ENCODE measurements at places on chromosomes 3 and 15.

DNA sequence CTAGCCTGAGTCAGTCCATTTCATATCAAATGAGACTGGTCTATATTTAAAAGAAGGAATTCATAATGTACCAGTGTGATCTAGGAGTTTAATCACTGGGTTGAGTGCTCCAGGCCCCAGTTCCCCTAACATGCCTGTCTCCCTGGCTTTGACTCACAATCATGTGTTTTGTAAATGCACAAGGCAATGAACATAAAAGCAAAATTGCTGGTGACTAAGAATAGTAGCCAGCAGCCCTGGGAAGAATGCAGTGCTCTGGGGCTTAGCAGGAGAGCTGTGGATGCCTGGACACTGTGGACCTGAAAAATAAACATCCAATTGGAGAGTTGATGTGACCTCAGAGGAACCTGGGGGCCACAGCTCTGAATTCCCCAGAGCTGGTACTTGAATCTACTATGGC, 50.3 kb downstream of the SYNPR start:
- no peak for DNase-seq

GRCh38 chr3:54653456-54654195, 274.2 kb downstream of the LRTM1 start:
- DNase-seq: no peak

DNA sequence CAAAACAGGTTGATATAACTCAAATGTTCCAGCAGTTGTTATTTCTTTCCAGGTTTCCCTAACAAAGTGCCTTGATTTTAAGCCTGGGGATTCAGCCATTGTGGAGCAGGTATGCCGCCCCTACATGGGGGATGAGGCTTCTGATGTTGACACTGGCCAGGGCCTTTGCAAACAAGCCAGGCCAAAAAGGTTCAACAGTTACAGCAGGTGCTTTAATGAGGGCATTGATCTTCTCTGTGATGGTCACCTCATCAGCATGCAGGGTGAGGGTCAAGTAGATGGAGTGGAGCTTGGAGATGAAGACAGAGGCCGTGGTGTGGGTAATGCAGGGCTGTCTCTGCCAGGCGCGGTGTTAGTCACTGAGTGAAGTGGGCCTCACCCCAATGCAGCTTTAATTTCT, 22.6 kb upstream of the EHHADH start:
- DNase-seq: no peak

DNA sequence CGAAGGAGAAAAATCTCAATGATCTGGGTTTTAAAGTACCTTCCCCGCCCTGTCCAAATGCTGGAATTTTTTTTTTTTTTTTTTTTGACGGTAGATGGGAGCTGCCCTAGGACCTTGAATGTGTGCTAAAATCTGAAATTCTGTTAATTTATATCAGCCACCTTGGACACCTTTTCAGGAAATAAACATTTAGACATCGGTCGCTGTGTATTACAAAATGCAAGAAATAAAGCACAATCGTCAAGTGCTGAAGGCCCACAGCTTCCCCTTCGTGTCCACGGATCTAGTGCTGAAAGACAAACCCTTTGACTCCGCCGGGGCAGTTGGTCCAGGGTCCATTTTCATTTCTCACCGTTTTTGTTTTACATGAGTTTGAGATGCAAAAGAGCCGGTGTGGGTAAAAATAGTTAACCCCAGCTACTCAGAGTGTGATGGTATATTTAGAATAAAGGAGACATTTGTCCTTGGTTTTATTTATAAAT, 90.2 kb upstream of the CHD2 start:
- DNase-seq: no peak

DNA sequence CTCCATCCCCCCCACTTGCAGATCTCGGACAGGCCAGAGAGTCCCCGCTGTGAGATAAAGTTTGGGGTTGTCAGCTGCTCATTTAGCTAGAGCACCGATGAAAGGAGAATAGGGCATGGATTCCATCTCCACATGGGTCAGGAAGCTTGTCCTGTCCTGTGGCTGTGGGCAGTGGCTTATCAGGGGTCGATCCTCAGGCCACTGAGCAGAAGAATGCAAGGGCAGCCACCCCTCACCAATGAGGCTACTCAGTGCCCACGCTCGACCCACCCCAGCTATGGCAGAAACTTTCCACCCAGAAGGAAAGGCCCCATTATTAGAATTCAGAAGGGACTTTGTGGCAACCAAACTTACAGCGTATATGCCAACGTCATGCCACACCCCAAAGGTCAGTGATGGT, 43.3 kb downstream of the CPN2 start:
- DNase-seq: no peak

DNA sequence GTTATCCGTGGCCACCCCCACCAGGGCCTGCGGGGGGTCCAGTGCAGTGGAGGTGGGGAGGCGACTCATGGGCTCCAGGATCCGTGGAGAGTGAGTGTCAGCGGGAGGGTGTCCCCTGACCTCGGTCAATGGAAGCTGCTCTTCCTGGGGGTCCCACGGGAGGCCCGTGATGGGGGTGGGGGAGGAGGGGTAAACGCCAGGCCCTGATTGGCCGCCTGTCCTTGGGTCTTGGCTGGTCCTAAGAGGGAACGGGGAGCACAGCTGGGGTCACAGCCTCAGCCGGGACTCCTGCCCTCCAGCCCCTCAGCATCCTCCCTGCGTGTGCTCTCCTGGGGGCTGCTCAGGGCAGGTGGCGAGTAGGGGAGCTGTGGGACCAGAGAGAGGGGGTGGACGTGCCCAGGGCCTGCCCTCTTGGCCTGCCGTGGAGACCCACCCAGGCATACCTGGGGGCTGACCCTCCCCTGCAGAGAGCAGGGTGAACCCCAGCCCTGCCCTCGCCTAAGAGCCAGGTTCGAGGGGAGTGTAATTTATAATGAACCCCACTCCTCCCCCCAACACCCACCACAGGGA, 184.6 kb downstream of the GOLGA6L6 start:
- no peak for DNase-seq

DNA sequence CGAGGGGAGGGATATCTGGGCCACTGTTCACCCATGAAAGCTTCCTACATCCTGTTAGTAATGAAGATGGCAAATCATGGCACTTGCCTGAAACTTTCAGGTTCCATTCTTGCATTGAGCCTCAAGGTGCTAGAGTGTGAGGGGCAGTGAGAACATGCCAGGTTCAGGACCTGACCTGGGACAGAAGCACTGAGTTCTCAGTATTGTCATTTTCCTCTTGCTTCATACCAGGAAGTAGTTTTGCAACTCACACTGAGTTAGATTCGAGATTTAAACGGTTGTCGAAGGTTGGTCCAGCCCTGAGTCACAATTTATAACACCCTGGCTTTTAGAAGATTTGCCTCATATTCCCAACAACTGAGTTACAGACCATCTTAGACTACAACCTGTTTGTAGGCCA, 11.8 kb upstream of the MEIS2 start:
- DNase-seq: no peak

GRCh38 chr15:51751697-51752683, 593 bp downstream of the TMOD2 start:
- no peak for DNase-seq

GRCh38 chr3:182802413-182803390, 9.4 kb downstream of the ATP11B start:
- DNase-seq: no peak

- no peak for DNase-seq
These were observed 13.1 kb downstream of the FLNB start for GRCh38 chr3:58021072-58021959.

- no peak for DNase-seq
These were observed 28.5 kb upstream of the PTPRG start for GRCh38 chr3:61532739-61533500.

GRCh38 chr3:123339302-123339701, 109.6 kb downstream of the ADCY5 start:
- DNase-seq: no peak

DNA sequence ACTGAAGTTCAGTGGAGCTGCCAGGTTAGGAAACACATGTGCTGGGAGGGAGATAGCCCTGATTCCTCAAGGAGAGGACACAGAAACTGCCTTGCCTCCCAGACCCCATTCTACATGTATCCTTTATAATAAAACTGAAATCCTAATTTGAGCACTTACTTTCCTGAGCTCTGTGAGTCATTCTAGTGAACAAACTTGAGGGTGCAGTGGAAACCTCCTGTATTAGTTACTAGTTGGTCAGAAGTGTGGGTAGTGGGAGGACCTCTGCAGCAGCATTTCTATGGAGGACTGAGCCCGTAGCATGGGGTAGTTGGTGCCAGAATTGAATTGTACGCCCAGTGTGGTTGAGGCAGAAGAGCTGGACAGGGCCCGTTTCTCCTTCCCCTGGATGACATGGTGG, 23.9 kb downstream of the ATP1B3 start:
- DNase-seq: no peak

DNA sequence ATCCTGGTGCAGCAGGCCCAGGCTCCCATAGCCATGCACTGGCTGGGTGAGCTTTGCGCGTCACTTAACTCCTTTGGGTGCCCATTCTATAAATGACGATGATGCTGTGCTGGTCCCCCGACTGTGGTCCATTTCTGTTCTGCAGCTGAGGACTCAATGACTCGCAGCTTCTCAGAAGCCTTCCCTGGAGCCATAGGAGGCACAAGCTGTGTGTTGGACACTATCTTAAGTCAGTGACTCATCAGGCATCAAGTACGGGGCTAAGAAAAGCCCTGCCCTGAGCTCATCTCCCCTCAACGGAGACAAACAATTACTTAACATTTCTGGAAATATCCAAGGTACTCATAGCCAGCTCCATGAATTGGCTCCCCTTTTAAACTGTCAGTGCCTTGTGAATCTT, 13.8 kb upstream of the MUSTN1 start:
- DNase-seq: no peak

DNA sequence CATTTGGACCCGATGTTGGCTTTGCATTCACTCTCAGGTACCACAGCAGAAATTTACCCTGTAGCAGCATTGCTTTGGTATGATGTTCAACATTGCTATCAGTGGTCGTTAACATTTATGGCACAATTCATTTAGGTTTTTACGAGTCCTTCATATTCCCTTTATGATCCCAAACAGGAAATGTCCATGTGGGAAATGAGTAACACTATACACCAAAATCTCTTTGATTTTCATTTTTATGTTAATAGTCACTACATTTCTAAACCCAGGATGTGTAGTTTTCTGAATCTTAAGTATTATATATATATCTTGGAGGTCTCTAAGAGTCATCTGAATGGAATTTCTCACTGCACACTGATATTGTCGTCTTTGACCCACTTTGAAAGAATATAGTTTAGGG, 78.5 kb upstream of the RBMS3 start:
- DNase-seq: no peak

DNA sequence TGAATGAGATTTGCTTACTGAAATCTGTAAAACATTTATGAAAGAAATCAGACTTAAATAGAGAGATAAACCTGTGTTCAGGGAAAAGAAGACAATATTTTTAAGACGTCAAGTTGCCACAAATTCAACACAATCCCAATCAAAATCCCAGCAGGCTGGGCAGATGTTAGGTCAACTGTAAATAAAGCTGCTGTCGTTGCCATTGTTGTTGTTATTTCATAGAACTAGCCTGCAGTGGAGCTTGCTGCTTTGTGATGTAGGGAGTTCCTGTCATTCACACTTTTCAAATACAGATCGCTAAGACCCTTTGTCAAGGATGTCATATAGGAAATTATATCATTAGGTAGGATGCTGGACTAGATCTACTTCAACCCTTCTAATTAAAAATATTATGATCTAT, 123.1 kb downstream of the NEO1 start:
- no peak for DNase-seq

GRCh38 chr15:68697711-68698690, 119.2 kb downstream of the CORO2B start:
- no peak for DNase-seq

DNA sequence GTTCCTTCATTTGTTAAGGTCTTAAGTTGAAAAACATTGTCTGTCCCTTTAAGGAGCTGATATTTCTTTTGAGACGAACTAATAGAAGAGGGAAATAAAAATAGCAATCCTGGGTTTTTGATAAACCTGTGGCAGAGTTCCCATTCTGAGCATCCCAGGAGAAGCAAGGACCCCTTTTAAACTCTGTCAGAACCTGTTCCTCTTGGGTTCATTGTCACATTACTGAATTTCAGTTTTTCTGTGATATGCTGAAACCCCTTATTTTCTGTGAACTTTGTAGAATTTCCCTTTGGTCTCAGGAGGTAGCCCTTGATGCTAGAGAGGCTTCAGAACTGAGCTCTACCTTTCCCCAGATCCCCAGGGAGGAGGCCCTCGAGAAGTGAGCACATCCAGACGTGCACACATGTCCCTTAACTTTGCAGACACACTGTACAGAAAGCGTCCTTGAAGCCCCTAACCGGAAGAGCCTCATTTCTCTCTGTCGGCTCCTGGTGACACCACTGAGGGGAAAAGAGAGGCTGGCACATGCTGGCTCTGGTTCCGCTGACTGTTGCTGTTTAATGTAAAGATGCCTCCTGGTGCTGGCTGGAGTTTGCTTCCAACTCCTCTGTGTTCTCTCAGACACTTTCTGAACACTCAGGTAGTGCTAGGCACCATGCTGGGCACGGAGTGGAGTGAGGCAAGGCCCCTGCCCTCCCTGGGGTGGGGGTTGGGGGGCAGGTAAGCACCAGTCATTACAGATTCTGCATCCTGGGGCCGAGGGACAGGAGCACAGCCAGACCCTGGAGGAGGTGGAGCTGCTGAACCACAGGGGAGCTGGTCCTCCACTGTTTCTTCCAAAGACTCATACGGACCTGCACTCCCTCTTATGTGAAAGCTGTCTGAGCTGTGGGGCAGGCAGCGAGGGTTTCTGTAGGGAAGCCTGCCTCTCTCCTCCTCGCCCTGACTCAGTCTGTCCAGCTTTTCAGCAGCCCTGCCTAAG, 77.5 kb downstream of the CHDH start:
- DNase-seq: no peak

GRCh38 chr15:38324939-38325647, 72.5 kb downstream of the SPRED1 start:
- DNase-seq: no peak

DNA sequence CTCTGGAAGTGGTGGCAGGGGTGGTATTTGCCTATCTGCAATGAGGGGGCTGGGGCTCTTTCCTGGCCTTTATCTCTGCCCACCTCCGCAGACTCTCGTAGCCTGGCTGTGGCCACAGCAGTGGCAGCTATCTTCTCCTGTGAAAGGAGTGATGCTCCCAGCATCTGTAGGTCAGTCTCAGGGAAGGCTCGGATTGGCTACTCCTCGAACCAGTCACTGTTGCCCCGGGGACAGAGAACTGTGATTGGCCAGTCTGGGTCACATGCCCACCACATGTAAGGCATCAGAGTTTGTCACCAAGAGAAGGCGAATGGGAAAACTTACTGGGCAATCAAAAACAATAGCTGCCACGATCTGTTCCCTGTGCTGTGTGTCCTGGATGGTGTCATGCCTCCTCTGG, 30.1 kb upstream of the FGD5 start:
- no peak for DNase-seq

- no peak for DNase-seq
These were observed 680.6 kb downstream of the EPHA3 start for GRCh38 chr3:89787979-89788378.

GRCh38 chr15:45441686-45442085, 63.3 kb upstream of the GATM start:
- no peak for DNase-seq

Data from stimulated activated CD8-positive, alpha-beta memory T cell treated with anti-CD3 and anti-CD28 coated beads, Interleukin-4, amount 100 ng/mL, for 1 hour (primary cell).